ENCODE measurements at places on chromosomes 4 and X. TPM values are rescaled to one million over a fixed set of nuclear protein-coding genes. Genes with fewer than 3 reads are reported as not detected.

Gene GPR82
- under 0.01 TPM for total RNA-seq

DNA sequence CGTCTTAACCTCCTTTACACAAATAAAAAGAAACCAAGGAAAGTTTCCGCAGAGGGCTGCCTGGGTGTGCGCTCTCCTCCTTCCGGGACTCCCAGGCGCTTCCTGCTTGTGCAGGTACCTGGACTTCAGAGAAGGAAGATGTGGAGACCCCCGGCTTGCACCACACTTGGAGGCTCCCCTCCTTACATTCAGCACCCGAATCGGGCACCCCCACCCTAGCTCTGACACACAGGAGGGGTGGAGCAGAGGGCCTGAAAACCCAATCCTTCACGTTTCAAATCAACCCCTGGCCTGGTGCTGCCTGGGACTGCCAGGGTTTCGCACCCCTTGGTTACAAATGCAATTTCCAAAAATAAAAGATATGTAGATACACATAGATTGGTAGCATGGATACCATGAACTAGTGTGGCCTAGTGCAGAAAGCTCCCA, 3.1 kb downstream of the NKX3-2 start:
- DNase-seq: no peak

- DNase-seq: no peak
Measured at GRCh38 chr4:12703036-12703435, 781.1 kb downstream of the RAB28 start.

- no peak for DNase-seq
Measured at GRCh38 chrX:40155589-40156469, 58.1 kb upstream of the BCOR start.

- no peak for DNase-seq
Measured at GRCh38 chr4:162839814-162840213, 326.9 kb downstream of the NAF1 start.

DNA sequence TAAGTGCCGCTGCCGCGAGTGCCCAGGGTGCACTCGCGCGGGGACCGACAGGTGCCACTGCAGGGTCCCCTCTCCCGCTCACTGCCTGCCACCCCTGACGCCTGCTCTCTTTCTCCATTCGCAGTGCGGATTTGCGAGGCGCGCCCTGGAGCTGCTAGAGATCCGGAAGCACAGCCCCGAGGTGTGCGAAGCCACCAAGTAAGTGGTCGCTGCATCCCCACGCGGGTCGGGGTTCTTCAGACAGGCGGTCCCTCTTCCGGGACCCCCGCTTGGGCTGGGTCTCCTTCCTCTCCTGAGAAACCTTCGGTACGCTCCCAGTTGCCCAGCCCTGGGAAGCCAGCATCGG, 547 bp downstream of the GUCY1A1 start:
- peak; percentile 26 for DNase-seq

GRCh38 chr4:93480452-93480851, 348.1 kb upstream of the ATOH1 start:
- DNase-seq: no peak

GRCh38 chr4:165580351-165580905, 201.6 kb downstream of the CPE start:
- DNase-seq: peak; percentile 71
